ENCODE measurements at places on chromosomes 2 and 18.

GRCh38 chr2:16626997-16627605 is 38.5 kb downstream of the CYRIA start:
- DNase-seq, result no peak

- DNase-seq, result no peak
Measured at GRCh38 chr2:235550946-235551345, 57.1 kb downstream of the AGAP1 start.

DNA sequence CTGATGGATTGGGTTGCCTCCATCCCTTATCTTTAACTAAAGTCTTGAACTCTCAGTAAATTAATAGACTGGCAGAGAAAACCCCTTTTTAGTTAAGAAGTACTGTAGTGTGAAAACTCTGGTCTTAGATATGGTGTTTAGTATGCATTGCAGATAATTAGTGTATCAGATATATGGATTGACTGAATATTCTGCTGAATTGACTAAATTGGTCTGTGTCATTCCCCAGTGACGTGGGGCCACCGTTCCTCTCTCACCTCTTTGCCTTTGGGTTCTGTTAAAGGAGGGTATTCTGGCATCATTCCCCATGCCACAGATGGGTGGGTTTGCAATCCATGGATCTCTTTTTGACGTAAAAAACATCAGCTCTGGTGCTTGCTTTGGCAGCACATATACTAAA is 67.1 kb upstream of the XPO1 start:
- no peak for DNase-seq

GRCh38 chr18:49520661-49521145 is 33.7 kb upstream of the C18orf32 start:
- no peak for DNase-seq

- DNase-seq, result no peak
Measured at GRCh38 chr2:220509966-220510365, 882.5 kb downstream of the SLC4A3 start.

DNA sequence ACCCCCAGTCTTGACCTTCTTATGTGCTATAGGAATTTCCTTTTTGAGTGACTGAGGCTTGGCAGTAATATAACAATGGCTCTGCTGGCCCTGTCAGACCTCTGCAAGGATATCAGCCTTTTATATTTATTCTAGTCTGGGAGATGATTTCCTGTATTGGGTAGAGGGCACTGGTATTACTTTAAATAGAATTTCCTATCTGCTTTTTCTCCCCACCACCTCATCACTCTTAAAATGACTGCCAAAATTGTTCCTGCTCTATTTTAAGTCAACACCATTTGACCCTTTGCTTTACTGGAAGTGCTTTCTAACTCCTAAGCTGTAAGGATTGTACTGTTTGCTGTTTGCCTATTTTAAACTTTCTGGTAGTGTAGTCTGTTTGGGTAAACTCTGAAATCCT is 658.4 kb upstream of the FSHR start:
- DNase-seq, result no peak

- peak; percentile 81 for DNase-seq
Measured at GRCh38 chr18:75478996-75479880, 51.7 kb upstream of the SMIM21 start.

DNA sequence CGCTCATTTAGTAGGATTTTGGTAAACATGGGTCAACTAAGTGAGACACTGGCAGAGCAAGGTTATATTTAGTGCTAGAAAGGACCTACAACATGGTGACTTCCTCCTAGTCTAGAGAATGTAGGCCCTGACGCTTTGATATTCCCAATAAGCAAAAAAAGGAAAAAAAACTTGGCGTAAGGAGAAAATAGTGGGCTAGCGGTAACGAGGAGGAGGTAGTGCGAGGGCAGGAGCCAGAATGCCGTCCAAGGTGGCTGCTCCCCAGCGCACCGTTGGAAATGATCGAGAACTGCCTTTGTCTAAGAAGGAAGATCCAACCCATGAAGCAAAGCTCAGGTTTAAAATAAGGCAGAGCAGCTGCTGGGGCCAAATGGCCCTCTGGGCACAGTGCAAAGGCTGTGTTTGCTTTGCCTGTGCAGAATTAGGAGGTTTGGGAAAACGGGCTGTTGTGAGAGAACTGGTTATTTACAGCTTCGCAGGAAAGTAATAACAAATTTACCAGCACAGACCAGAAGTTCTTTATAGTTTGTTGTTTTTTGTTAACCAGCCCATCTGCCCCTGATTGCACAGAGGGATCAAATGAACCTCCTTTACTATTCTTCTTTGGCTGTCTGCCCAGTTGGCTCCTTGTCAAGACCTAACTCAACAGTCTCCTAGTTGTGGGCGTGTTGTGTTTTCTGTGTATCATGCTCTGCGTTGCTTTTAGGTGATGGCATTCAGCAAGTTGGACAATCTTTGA is 86.6 kb downstream of the ITGB1BP1 start:
- DNase-seq, result peak; percentile 99

DNA sequence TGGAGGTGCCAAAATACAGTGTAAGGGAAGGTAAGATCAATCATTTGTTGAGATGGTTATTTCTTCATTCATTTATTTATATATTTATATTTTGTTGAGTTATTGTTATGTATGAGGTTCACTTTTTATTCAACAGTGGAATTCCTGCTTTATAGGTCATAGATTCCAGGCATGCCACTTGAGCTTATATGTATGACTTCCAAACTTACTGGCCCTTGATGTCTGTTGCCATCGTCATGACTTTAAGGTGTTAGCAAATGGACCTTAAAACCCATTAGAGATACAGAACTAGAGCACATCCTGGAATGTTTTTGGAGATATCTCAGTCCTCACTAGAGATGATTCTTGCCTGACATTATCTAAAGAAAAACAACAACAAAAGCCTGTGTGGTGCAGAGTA is 25.9 kb downstream of the CCDC85A start:
- DNase-seq, result no peak

GRCh38 chr2:38866773-38867443 is 8.8 kb downstream of the DHX57 start:
- no peak for DNase-seq

- DNase-seq, result peak; percentile 56
Measured at GRCh38 chr18:67467188-67467587, 49.3 kb downstream of the DSEL start.

- no peak for DNase-seq
Measured at GRCh38 chr2:37342591-37343220, 1.7 kb upstream of the QPCT start.

- no peak for DNase-seq
Measured at GRCh38 chr2:109537565-109538222, 76.1 kb downstream of the SEPTIN10 start.

- no peak for DNase-seq
Measured at GRCh38 chr18:58195278-58195765, 151.3 kb downstream of the NEDD4L start.

DNA sequence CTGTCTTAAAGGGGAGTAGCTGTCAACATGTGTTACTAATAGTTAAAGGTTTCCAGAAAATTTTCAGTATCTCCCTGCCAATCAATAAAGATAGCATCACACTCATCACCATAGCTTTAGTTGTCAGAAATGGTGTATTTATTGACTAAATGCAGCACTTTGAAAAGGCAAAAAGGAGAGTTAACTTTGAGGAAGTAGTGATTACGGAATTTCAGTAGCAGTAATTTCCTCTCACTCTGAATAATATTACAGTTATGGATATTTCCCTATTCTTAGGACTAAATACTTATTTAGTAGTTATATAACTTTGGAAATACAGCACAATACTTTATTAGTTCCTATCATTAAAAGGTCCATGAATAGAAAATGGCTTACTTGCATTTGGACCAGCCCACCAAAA is 250.5 kb downstream of the CAMKMT start:
- no peak for DNase-seq

DNA sequence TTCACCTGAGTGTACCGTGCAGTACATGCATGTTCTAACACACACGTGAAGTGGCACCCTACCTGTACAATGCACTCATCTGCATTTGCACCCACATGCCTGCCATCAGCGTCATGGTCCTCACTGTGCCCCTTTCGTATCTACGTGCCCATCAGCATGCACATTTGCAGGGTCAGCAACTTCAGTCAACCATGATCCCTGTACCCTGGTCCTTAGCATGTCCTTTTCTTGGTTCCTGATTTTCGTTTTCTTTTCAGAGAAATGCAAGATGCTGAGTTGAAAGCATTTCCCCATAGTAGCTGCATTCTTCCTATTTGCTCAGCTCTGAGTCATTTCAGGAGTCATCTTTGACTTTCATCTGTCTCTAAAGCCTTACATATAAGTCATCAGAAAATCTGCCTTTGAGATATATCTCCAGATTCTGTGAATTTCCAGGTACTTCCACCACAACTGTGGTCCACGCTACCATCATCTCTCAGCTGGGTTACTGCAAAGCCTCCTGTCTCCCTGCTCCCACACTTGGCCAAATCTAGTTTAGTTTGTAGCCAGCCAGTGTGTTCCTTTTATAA is 14.7 kb upstream of the PUM2 start:
- DNase-seq, result no peak

DNA sequence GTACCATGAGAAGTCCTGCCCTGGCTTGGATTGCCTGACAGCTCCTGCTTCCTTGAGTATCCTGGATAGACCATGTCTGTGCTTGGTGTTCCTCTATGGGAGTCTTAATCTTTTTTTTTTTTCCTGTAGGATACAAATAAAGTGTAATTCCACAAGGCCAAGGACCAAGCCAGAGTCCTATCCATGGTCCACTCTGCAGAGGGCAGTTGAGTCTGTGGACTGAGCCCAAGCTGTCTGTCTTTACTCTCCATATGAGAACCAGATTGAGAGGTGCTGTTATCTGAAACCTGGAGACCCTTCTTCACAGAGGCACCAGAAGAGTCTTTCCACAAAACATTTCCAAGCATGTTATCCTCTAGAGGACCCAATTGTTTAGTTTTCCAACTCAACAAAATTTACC is 1.4 kb upstream of the KIF3C start:
- DNase-seq, result no peak

DNA sequence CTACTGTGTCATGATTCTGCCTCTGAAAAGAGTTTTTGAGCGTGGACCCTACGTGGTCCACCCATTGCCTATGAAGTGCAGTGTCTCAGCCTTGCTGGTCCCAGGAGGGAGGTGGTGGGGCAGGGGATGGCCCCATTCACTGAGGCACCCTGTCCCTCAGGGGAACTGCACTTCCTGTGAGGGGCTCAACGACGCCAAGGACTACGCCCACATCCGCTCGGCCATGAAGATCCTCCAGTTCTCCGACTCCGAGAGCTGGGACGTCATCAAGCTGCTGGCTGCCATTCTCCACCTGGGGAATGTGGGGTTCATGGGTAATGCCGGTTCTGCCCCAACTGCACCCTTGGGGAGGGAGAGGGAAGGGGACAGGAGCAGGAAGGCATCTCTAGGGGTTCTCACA is 42.5 kb downstream of the MYO7B start:
- DNase-seq, result no peak

DNA sequence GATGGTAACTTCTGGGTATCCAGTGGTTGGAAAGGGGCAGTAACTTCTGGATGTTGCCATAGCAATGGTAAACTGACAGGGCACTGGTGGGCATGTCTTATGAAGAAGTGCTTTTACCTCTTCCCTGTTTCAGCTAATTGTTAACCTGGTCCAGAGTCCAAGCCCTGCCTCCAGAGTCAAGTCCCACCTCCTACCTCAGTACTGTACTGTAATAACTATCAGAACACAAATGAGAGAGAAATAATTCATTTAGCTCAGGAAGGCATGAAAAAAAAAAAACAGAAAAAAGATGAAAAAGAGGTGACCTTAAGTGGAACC is 237.0 kb downstream of the ZNF804A start:
- no peak for DNase-seq

GRCh38 chr2:102657770-102658169 is 38.4 kb downstream of the SLC9A2 start:
- no peak for DNase-seq

GRCh38 chr2:73897934-73898333 is 5.1 kb downstream of the ACTG2 start:
- no peak for DNase-seq

DNA sequence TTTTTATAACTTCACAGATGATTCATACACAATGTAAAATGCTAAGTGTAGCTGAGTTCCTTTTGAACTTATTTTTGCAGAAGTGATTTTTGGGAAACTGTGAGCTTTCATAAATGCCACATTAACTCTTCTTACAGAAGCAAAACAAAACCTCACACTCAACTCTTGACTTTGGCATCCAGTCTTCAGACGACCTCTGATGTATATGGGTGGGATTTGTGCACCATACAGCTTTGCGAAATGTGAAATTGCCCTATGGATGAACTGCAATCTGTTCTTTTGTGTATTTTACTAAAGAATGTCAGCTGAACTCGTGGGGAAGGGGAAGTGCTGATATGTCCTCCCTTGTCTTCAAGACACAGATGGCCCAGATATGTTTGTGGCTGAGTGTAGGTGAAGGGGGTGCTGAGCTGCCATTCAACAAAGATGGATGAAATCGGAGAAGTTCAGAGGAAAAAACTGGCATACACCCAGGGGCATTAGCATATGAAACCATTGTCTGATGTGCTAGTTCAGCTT is 218.3 kb downstream of the PTGR3 start:
- DNase-seq, result peak; percentile 40

DNA sequence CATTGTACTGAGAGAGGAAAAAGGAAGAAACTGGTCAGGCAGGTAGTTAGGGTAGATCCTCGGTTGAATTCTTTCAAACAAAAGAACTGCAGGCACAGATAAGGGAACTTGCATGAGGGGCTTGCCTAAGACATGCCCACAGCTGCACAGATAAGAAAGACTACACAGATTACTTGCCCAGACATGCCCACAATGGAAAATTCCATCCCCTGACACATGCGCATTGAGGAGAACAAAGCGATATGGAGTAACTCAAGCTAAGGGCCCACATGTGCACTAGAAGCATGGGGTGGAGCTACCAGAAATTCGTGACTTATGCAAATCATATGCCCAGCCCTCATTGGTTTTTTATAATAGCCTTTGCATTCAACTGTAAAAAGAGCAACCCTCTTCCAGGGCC is 181.3 kb upstream of the ZNF521 start:
- no peak for DNase-seq

GRCh38 chr2:39202639-39203369 is 41.0 kb downstream of the CDKL4 start:
- no peak for DNase-seq

GRCh38 chr18:13548966-13549879 is 177.1 kb downstream of the FAM210A start:
- DNase-seq, result peak; percentile 18

GRCh38 chr2:45205985-45206384 is 196.7 kb upstream of the SIX2 start:
- no peak for DNase-seq

DNA sequence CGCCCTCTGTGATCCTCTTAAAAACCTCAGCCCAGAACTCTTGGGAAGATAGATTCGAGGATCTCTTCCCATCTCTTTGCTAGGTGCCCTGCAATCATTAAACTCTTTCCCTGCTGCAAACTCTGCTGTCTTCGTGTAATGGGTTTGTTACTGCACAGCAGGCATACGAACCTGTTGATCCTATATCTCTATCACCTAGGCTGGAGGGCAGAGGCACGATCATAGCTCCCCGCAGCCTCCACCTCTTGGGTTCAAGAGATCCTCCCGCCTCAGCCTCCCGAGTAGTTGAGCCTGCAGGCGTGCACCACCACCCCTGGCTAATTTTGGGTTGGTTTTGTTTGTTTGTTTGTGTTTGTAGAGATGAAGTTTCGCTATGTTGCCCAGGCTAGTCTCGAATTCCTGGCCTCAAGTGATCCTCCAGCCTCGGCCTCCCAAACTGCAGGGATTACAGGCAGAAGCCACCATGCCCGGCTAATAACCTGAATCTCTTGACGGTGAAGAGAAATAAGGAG is 493 bp upstream of the BBS5 start:
- no peak for DNase-seq

GRCh38 chr2:150466741-150467620 is 20.5 kb downstream of the RND3 start:
- DNase-seq, result no peak

- DNase-seq, result no peak
Measured at GRCh38 chr2:102056079-102056581, 64.4 kb downstream of the IL1R2 start.

Measured in NCI-H2081 (cell line).